SK-N-SH (cell line): ENCODE measurements at places on chromosomes 6 and 20. TPM values are rescaled to one million over a fixed set of nuclear protein-coding genes. Genes with fewer than 3 reads are reported as not detected.

- no peaks in the 10 kb centered on the region for H3K4me1 ChIP-seq
- no peaks in the 10 kb centered on the region for H3K27me3 ChIP-seq
- no peak overlapping the region for H3K27ac ChIP-seq
- no peak for DNase-seq
- H3K36me3 ChIP-seq: no peaks in the 10 kb centered on the region
These were observed 35.8 kb upstream of the IYD start for GRCh38 chr6:150332939-150333584.

DNA sequence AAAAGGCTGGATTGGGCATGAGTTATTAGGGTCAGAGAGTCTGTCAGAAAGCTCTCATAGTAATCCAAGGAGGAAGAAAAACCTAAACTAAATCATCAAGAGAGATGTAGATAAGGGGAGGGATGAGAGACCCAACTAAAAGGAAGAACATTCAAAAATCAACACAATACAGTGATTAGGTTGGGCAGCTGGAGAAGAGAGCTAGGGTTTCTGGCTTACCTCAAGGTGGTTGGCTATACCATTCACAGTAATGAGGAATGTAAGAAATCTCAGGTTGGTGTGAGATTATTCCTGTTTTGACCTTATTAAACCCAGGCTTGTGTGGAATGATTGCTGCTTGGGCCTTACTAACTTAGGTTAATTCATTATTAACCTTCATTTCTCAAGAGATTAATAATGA, 6.2 kb upstream of the COX7A2 start:
- peaks cover 30% of the 10 kb centered on the region for H3K36me3 ChIP-seq
- no peak overlapping the region for H3K27ac ChIP-seq
- H3K4me1 ChIP-seq: no peaks in the 10 kb centered on the region
- H3K27me3 ChIP-seq: no peaks in the 10 kb centered on the region
- no peak overlapping the region for H3K4me3 ChIP-seq

The WFDC10B gene
- polyA plus RNA-seq: not detected in 2 replicates

DNA sequence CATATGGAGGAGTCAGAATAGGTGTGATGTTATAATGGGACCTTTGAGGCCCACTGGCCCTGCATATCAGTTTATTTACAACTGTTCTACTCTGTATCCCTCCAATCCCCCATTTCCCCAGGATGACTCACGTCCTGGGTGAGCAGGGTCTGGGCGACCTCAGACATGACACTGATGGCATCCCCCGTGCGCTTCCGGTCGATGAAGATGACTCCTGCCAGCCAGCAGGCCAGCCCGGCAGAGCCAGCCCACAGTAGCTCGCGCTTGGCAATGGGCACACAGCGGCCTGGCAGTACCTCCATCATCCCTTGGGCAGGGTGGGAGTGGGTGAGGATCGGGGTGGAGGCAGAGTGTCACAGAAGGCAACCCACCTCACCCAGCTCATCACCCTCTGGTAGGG, 5.6 kb downstream of the AGPAT1 start:
- peaks cover 36% of the 10 kb centered on the region for H3K36me3 ChIP-seq
- H3K4me1 ChIP-seq: peaks cover 16% of the 10 kb centered on the region
- no peak overlapping the region for H3K4me3 ChIP-seq

- peaks cover 12% of the 10 kb centered on the region for H3K4me1 ChIP-seq
- H3K27ac ChIP-seq: peak overlapping the region; percentile 39; the same call in 1 of the 2 replicates
- peak; percentile 80 for DNase-seq
These were observed 469 bp downstream of the SYNJ2 start for GRCh38 chr6:157982102-157982562.

The IRF4 gene
- not detected in 2 replicates for polyA plus RNA-seq

- H3K4me1 ChIP-seq: no peaks in the 10 kb centered on the region; the same call in none of the 2 replicates
- H3K27me3 ChIP-seq: no peaks in the 10 kb centered on the region
- no peaks in the 10 kb centered on the region for H3K36me3 ChIP-seq
- no peak overlapping the region for H3K4me3 ChIP-seq
These were observed 36.7 kb downstream of the CFAP61 start for GRCh38 chr20:20089018-20089417.

DNA sequence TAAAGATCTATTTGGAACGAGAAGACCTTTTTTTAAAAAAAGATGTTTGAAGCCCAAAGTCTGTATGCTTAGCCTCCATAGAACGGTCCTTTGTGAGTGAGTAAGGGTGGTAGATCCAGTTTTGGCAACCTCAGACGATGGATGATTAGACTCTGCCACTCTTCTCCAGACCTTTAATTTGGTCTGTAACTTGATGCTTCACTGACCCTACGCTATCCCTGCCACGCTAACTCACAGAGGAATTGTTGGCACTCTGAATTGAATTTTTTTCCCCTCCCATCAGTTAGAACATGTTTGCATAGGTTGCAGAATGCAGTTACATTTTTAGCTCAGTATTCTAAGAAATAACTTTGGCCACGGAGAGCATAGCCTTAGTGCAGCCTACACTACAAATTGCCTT, 15.8 kb upstream of the DEK start:
- DNase-seq: no peak
- peaks cover 15% of the 10 kb centered on the region; the same call in 1 of the 2 replicates for H3K27me3 ChIP-seq
- no peak overlapping the region for H3K27ac ChIP-seq
- H3K36me3 ChIP-seq: no peaks in the 10 kb centered on the region

DNA sequence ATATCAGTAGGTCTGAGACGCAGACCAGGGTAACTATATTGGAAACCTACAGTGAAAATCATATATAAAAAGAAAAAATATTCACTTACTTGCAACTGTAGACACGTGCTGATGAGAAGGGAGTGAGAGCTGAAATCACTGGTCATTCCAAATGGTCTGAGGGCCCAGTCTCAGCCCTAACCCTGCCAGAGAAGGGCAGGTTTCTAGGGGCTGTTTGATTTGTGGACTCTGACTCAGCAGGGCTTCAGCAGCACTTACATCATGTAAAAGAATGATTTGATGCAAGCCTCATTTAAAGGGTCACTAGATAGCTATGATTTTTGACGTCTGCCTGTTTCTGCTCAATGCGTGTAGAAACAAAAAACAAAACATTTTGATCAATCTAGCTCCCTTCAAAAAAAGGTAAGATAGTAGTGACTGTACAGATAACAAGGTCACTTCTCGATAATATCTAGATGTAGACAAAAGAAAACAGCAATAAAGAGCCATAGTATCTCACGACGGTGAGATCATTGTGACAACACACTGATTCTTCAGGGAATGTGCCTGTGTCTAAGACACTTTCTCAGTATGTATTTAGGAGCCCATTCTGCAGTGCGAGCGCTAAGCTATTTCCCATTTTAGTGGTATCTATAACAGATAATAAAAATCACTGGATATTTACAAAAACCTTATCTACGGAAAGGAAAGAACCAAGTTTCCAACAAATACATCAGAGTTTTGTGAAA, 307.2 kb downstream of the HIVEP2 start:
- H3K36me3 ChIP-seq: no peaks in the 10 kb centered on the region
- H3K27me3 ChIP-seq: no peaks in the 10 kb centered on the region
- peaks cover 2% of the 10 kb centered on the region for H3K4me1 ChIP-seq
- no peak overlapping the region for H3K27ac ChIP-seq
- H3K4me3 ChIP-seq: no peak overlapping the region
